Chondrocyte (in vitro differentiated cells): ENCODE measurements at places on chromosomes 3 and 15. TPM values are rescaled to one million over a fixed set of nuclear protein-coding genes. Genes with fewer than 3 reads are reported as not detected.

DNA sequence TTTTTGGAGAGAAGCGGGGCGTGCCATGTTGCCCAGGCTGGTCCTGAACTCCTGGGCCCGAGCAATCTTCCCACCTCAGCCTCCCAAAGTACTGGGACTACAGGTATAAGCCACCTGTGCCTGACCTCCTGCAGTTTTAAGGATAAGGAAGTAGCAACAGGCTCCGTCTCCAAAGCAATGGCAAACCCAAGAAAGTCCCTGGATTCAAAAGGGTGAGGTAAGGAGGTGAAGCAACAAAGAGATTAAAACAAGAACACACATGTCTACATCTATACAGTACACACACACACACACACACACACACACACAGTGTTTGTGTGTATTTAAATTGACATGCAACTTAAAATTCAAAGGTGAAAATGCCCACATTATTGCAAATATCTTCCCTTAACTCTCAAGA is 58.9 kb downstream of the ABCC5 start:
- no peak for DNase-seq

GRCh38 chr3:172062761-172063160 is 23.4 kb downstream of the FNDC3B start:
- no peak for DNase-seq

GRCh38 chr15:26697913-26698312 is 75.0 kb downstream of the GABRB3 start:
- no peak for DNase-seq

Gene CORO2B
- total RNA-seq = 79.4 to 123 TPM (median 82.5 TPM) in 3 replicates

Gene PTX3
- total RNA-seq = 14.9 to 41.2 TPM (median 40.2 TPM) in 3 replicates

DNA sequence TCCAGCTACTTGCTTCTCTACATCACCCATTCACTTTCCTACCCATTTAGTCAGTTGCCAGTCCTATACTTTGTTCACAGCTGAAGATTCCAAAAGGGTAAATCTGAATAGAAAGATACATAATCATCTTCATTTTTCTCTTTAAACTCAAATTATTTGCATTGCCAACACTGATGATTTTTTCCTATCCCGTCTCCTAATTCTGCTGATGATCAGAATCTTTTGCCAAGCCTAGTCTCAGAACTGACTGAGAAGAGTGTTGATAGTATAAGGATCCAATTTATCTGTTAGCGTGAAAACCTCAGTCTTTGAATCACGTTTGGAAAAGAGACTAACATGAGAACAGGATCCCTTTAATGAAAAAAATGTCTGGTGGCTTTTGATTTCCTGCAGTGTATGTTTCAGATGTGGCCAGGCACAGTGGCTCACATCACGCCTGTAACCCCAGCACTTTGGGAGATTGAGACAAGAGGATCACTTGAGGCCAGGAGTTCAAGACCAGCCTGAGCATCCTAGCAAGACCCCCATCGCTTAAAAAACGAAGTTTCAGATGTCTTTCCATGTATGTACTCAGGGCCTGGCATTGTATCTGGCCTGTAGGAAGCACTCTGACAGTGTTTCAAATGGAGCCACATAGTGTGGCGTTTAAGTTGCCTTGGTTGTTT is 169.4 kb downstream of the KLHL25 start:
- DNase-seq = no peak

DNA sequence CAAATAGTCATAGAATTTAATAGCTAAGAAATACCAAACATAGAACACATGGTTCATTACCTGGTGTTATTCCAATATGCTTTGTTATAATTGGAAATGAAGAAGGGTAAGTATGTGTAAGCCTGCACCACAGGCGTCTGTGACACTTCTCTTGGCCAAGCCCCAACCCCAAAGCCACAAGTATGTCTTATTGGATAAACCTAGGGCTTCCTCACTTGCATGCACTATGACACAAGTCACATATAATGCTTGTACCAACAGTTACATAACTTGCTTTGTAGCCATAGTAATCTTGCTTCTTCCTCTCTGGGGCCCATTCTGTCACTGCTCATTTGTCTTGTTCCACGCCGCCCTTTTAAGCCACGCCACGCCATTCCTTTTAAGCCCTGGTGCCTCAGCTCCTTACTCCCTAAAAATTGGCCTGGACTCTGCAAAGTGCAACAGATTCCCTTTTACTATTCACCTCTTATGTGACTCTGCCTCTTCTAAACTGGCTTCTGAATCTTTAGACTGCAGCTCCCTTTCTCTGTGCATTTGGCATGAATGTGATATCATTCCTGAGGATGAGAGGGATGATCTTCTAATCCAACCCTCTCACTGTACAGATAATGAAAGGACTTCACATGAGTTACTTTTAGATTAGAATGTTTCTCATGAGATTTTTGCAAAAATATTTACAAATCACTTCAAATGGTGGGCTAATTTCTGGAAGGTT is 48.1 kb upstream of the EPHA3 start:
- no peak for DNase-seq

DNA sequence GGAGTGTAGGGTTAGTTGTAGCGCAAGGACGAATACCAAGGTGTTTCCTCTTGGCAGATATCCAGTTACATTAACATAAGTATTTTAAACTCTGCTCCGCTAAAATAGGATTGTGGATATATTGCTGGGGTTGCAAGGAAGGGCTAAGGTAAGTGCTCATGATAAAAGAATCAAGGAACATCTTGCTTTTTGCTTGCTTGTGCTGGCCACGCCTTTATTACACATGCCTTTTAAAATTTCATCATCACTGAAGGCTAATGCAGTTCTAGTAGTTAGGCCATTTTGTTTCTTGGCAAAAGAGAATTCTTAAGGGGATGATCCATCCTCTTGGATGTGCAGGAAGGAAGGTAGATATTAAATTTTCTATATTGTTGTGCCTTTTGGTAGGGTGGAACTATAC is 415.6 kb upstream of the TPM1 start:
- no peak for DNase-seq

GRCh38 chr15:66795851-66796250 is 93.8 kb downstream of the SMAD6 start:
- no peak for DNase-seq

Gene GFM1
- 28.8 to 48.8 TPM (median 34.1 TPM) in 3 replicates for total RNA-seq

GRCh38 chr15:89116404-89116803 is 28.1 kb downstream of the ABHD2 start:
- DNase-seq = no peak

DNA sequence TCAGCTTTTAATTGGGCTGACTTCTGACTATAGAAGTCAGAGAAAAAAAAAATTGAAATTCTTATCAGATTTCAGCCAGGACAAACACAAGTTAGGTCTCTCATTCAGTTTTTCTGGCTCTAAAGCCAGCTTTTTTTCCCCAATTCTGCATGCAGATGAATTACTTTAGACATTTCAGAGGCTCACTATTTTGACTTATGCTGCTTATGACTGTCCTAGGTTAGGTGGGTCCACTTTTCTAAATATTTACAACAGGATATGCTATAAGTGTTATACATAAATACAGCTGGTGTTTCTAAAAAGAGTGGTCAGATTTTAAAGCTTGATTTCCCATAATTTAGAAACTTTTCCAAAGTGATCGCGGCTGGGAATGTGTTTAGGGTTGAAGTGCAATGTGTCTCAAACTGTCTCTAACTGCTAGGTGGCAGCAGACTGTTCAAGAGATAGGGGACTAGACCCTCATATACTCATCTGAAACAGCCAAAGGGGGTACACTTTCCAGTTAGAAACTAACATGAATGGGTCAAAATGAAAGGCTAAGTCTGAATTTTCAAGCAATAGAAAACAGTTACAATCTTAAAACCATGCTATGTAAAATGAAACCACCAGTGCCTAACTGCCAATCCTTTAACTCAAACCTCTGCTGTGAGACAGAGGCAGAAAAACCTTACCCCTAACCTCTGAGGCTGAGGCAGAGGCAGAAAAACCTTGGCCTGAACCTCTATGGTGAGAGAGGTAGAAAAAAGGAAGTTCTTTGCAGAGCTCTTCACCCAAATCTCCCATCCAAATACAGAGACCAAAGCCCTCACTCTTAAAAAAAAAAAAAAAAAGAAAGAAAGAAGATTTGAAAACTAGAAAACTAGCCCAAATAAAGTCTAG is 596.0 kb downstream of the NTRK3 start:
- no peak for DNase-seq

DNA sequence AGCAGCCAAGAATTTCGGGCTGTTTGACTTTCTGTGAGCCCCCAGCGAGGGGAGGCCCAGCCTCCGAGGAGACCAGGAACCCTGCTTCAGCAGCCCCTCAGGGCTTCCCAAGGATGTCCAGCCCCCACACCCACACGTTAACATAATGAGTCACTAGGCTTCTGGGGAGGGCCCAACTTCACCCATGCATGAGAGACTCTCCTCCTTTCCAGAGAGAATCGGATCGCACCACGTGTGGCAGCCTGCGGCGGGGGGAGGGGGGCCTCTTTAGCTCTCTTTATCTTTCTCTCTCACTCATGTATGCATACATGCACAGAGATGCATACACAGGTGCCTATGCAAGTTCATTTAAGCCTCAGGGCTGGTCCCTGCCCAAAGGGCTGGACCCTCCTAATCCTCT is 3.1 kb upstream of the AP2M1 start:
- DNase-seq = peak; percentile 64

DNA sequence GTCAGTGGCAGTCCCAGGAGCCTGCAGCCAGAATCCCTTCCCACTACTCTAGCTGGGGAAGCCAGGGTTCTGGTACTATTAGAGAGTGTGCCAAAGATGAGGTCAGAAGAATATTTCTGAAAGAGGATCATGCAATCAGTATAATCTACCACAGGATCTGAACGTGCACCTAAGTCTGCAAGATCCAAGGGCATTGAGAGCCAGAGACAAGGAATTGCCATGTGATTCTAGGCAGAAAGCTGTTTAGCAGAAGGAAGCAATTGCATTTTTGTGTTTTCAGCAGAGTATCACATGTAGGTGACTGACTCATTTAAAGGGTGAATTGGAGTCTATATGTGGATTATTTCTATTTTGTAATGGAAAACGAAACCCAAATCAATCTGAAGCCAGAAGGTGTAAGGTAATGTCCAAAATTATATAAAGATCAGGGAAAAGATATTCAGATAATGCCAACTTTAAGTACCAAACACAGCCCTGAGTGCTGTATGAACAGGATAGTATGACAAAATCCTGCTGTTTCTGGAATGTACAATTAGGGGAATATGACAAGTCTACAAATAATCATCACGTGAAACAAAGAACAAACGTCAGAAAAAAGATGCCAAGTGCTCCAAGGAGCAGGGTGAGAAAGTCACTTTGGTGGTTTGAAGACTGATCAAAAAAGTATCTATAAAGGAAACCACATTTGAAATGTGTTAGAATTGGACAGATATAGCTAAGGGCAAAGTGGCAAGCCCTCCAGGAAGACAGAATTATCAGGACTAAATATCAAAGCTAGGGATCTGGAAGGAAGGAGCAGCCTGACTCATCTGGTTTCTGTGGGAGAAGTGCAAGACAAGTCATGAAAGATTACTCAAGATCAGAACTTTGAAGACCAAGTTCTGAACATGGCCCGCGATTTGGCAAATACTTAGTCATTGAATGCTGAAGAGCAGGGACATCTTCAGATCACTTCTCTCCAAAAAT is 1036.6 kb downstream of the NTRK3 start:
- no peak for DNase-seq

Gene TMEM266
- total RNA-seq = 0.20 to 1.1 TPM (median 0.23 TPM) in 3 replicates

DNA sequence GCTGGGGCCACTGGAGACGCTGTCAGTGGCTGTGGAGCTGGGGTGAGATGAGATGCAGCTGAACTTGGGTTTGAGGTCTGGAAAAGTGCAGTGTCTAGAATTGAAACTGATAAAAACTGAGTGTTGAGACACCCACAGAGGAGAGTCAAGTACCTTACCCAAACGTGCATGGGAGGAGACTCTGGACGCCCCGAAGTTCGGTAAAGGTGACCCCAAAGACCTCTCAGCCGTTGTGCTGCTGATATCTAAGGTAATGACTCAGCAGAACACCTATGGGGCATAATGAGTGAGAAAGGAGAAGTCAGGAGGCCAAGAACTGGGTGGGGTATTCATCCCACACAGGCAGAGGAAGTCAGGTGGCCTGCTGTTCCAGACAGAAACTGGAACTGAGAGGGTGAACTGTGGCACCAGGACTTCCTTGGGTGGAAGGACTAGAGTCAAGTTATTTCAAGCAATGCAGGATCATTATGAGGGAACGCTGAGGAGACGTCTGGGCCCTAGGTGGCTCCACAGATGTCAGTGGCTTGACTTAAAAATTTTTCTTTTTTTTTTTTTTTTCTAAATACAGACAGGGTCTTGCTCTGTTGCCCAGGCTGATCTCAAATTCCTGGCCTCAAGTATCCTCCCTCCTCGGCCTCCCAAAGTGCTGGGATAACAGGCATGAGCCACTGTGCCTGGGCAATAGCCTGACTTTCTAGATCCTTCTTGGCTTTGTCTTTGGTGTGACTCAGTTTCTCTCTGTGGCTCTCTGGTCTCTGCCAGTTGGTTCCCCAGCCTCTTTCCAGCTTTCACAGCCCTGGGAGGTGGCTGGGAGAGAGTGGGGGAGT is 67.6 kb upstream of the GCNT3 start:
- DNase-seq = no peak

- peak; percentile 68 for DNase-seq
Measured at GRCh38 chr3:126130981-126131745, 47.2 kb upstream of the SLC41A3 start.

Gene ST3GAL6
- total RNA-seq = 0.32 TPM in 1 of 3 replicates, not detected in the others

Gene PGBD4
- 1.6 to 1.8 TPM (median 1.6 TPM) in 3 replicates for total RNA-seq

Gene CTXN2
- total RNA-seq = not detected in 3 replicates

- DNase-seq = no peak
Measured at GRCh38 chr15:100667405-100668347, 65.3 kb downstream of the ASB7 start.

Gene NKIRAS1
- 13.2 to 15.5 TPM (median 13.6 TPM) in 3 replicates for total RNA-seq

GRCh38 chr3:132596816-132597433 is at the start of gene ACKR4:
ACKR4 (plus strand) TSS chr3:132597270; CDS start chr3:132600398, 3,128 bp downstream.
- DNase-seq = no peak

Gene KBTBD13
- total RNA-seq = not detected in 3 replicates

- no peak for DNase-seq
Measured at GRCh38 chr3:124385996-124386395, 344.3 kb upstream of the UMPS start.

Gene TMC3
- not detected in 3 replicates for total RNA-seq

Gene TPRG1
- total RNA-seq = 1.3 to 3.1 TPM (median 3.0 TPM) in 3 replicates

Gene MST1R
- 0.55 to 1.1 TPM (median 0.56 TPM) in 3 replicates for total RNA-seq

- DNase-seq = no peak
Measured at GRCh38 chr3:5229414-5229813, 41.9 kb downstream of the EDEM1 start.

Gene NR2F2
- 151 to 169 TPM (median 167 TPM) in 3 replicates for total RNA-seq

DNA sequence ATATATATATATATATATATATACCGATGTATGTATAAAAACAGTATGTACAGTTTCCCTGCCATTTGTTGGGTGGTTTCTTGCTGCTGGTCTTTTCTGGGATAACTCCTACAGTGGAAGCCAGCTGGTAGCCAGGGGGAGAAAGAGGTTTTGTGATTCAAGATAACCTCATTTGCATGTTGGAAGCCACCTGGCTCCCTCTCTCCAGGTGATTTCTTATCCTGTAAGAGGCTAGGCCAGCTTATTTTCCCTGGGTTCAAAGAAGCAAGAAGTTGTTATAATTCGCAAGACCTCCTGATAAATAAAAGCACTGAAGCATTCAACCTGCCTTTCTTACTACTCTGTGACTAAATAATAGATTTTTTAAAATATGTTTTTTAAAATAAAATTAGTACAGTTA is 443.3 kb downstream of the VGLL3 start:
- DNase-seq = no peak
